CD4-positive, alpha-beta T cell treated with Interleukin-1 beta for 1 hour (primary cell): ENCODE measurements at places on chromosomes 4 and X.

- DNase-seq, result no peak
Measured at GRCh38 chr4:4477796-4478195, 64.1 kb downstream of the STX18 start.

DNA sequence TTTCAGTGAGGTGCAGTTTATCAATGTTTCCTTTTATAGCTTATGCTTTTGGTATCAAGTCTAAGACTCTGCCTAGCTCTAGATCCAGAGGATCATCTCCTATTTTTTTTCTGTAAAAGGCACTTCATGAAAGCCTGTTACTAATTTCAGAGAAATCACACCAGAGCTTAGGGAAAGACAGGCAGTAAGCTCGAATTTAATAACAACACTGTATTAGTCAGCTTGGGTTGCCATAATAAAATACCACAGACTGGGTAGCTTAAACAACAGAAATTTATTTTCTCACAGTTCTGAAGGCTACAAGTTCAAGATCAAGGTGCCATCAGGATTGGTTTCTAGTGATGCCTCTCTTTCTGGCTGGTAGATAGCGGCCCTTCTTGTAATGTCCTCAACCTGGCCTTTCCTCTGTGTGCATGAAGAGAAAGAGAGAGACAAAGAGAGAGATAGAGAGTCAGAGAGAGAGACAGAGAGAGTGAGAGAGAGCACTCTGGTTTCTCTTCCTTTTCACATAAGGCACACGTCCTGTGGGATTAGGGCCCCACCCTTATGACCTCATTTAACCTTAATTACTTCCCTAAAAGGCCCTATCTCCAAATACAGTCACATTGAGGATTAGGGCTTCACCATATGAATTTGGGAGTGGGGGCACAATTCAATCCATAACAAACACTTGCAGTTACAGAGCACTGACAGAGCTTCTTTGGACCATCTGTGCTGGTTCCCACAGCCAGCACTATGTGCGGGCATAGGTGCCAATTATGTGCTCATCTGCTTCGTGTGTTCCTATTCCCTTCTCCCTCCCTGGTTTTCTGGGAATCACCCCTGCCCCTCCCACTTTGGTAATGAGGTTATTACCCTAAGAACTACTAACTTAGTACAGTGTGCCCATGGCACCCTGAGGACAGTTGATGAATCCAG, 114.8 kb upstream of the MED14 start:
- DNase-seq, result no peak

- DNase-seq, result no peak
Measured at GRCh38 chrX:134929808-134930207, 61.0 kb upstream of the SMIM10 start.

- no peak for DNase-seq
Measured at GRCh38 chr4:88264336-88264735, 20.0 kb downstream of the PPM1K start.

GRCh38 chr4:83783215-83783614, 247.3 kb downstream of the GPAT3 start:
- DNase-seq, result no peak

DNA sequence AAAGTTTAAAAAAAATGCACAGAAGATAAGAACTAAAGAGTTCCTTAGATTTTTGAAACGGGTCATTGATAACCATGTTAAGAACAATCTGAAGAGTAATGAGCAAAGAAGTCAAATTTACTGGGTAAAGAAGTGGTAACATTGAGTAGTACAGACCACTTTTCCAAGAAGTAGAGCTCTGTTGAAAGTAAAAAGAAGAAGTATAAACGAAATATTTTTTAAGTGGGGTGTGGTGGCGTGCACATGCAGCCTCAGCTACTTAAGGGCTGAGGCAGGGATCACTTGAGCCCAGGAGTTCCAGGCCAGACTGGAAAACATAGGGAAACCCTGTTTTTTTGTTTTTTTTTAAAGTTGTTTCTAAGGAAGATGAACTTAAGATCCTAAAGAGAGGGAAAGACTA, 68.5 kb downstream of the UBA6 start:
- DNase-seq, result no peak

- DNase-seq, result no peak
Measured at GRCh38 chrX:720825-721224, 90.2 kb downstream of the SHOX start.

- no peak for DNase-seq
Measured at GRCh38 chrX:155023907-155024833, 1.6 kb upstream of the F8 start.
